ENCODE measurements at places on chromosomes 2 and 18. TPM values are rescaled to one million over a fixed set of nuclear protein-coding genes. Genes with fewer than 3 reads are reported as not detected.

GRCh38 chr2:228064024-228064423 is 117.5 kb downstream of the SPHKAP start:
- no peak for DNase-seq

DNA sequence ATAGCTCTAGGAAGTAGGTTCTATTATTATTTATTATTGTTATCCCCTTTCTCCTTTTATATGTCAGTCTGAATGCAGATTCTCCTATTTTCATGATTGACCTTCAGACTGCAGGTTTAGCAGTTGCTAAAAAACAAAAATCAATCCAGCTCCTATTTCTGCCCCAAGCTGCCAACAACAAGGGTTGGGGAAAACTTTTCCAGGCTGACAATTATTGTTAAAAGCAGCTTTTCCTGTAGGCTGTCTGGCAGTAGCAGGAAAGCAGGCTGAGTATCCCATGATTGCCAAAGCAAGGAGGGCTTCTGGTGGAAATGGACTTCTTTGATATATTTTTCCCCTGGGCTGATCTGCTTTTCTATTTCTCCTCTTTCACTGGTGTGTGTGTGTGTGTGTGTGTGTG is 78.0 kb upstream of the CTLA4 start:
- DNase-seq, result no peak

The FABP1 gene
- not detected for total RNA-seq

The CCDC138 gene
- total RNA-seq, result 0.29 TPM

DNA sequence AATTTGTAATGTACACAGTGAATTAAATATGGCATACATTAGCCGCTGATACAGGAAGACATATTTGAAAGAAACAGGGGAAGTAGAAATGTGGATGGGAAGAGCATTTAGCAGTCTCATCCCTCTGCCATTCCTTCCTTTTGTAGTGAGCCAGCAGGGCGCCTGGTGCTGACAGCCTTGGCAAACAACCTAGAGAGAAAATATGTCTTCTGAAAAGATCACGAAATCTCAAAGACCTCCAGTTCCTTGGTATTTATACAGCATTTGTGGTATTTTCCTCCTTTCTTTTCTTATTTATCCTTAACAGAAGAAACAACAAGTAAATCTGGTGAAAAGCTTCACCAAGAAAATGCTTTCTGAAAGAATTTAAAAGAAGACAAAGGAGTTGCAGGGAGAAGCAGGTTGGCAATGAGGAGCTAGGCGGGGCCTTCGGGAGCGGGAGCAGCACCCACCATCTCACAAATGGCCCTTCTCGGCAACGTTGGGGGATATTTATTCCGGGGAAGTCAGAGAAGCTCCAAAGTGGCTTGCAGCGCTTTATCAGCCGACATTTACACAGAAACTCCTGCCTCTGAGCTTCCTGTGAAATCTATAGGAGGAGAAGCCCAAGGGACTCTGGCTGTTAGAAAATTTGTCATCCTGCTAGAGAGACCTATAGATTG is 406.1 kb upstream of the NRP2 start:
- no peak for DNase-seq

GRCh38 chr18:4638680-4639079 is 183.6 kb upstream of the DLGAP1 start:
- no peak for DNase-seq

GRCh38 chr2:231563378-231563961 is 29.2 kb upstream of the TEX44 start:
- peak; percentile 33 for DNase-seq

DNA sequence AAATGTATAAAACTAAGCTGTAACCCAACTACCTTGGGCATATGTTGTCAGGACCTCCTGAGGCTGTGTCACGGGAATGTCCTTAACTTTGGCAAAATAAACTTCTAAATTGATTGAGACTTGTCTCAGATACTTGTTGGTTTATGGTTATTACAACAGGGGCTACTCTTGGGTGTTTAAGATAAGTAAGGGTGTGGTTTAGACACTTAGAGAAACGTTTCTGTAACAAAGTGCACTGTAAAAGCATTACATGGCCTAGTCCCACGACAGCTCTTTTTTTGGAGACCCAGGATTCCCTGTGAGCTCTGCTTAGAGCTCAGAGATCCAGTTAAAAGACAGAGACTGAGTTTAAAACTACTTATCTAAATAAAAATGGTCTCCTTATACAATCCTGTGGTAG is 32.3 kb upstream of the LIPG start:
- no peak for DNase-seq

DNA sequence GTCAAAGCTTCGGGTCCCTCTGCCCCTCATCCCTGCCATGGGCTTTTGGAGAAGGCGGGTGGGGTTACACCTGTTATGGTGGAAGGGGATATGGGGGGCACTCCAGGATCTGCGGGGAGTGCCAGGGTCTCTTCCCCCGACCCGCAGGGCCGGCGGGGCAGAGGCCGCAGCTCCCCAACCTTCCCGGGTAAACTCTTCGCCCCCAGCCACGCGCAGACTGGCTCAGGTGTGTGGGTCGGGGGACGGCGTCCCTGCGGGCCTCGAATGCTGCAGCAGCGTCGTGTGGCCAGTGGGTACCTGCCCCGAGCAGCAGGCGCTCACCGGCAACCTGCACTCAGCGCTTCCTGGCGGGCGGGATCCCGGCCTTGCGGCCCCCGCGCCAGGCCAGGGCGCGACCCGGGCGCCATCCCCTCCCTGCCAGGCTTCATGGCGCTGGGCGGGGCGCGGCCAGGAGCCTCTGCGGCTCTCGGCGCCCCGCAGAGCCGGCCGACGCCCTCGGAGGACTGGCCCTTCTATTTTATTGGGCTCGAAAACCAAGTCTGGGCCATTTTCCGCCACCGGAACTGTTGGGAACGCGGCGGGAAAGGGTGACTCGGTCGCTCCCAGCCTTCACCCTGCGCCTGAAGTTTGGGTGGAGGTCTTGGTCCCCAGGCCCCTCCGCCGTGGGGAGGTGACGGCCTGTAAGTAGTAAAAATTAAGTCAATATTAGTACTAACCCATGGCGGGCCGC is 4.5 kb downstream of the GBX2 start:
- DNase-seq, result no peak

GRCh38 chr2:163771596-163771995 is 35.8 kb upstream of the FIGN start:
- no peak for DNase-seq

DNA sequence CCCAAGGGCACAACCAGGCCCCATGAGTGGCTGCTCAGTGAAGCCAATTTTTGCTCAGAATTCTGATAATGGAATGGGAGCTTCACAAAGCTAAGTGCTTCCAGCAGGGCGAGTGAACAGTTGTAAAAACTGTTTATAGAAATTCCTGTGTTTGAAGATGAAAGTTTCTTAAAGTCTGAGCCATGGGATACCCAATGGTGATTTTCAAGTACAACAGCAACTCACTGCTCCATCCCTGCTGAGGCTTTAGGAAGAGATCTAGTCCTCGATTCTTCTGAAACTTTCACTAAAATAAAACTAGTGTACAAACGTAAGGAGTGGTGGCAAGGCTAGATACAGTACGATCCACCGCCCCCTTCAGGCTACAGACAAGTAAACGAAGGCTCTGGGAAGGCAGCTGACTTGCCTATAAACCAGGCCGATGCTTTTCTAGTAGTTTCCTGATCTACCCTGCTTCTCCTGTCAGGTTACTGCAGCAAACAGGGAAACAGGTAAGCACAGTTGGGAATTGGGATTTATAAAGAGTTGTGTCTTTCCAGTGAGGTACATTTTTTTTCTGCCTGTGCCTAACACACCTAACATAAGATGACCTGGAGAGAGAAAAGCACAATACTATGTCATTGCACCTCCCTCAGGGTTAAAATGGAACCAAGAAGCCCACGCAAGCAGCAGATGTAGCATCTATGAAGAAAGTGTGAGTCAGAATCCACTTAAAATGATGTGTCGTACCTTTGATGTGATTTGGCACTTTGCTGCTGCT is 108.7 kb downstream of the UXS1 start:
- peak; percentile 73 for DNase-seq

The PSD4 gene
- 73.5 TPM for total RNA-seq

- no peak for DNase-seq
These were observed 62.9 kb downstream of the MEMO1 start for GRCh38 chr2:31947871-31948270.

GRCh38 chr2:169320561-169320960 is 41.8 kb downstream of the LRP2 start:
- no peak for DNase-seq

DNA sequence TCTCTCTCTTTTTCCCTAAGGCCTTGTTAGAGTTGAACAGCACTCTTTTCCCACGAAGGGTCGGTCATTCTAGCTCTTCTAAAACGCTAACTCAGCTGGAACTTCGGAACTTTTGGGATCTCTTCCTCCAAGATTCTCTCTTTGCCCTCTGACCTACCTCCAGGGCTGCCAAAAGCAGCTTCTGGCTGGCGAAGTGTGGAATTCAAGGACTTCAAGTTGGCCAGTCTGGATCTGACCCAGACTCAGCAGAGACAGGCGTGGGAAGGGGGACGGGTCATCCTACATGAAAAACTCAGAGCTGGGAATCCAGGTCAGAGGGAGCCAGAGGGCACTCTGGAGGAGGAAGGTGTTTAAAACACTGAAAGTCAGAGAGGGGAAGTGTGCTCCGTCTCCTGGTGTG is 305.5 kb upstream of the HDAC4 start:
- no peak for DNase-seq

The GAD1 gene
- total RNA-seq, result not detected

The ITGB6 gene
- total RNA-seq, result 49.6 TPM

DNA sequence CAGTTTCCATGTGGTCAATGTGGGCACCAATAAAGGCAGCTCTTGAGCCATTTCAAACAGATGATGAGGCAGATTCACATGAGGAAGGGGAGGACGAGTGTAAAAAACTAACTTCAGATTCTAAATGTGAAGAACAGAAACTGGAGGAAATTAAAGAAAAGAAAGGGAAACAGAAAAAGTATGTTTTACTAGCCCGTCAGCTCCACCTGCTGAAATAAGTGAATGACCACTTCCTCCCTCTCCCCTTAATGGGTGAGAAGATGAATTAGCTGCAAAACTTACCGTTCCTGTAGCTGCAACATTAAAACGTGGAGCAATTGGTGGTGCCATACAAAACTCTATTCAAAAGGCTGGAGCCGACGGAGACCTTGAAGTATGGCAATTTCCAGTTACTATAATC is 203.5 kb downstream of the UXS1 start:
- DNase-seq, result no peak

The TRIB2 gene
- total RNA-seq, result 226 TPM

- no peak for DNase-seq
These were observed 593.9 kb downstream of the NYAP2 start for GRCh38 chr2:225993430-225993829.

The IL1RL2 gene
- 2.9 TPM for total RNA-seq

DNA sequence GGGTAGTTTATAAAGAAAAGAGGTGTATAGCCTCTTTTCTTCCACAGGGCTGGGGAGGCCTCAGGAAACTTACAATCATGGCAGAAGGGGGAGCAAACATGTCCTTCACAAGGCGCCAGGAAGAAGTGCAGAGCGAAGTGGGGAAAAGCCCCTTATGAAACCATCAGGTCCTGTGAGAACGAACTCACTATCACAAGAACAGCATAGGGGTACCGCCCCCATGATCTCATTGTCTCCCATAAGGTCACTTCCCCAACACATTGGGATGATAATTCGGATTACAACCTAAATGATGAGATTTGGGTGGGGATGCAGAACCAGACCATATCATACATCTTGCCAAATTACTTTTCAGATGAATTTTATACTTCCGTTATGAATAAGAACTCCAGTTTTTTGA is 32.4 kb downstream of the RALB start:
- no peak for DNase-seq

GRCh38 chr2:241895712-241896641 is 26.4 kb downstream of the RTP5 start:
- peak; percentile 27 for DNase-seq

The C2orf72 gene
- total RNA-seq, result 8.1 TPM

- no peak for DNase-seq
These were observed 876.2 kb upstream of the POU3F3 start for GRCh38 chr2:103977668-103978067.

GRCh38 chr2:39620067-39620466 is 45.6 kb upstream of the TMEM178A start:
- peak; percentile 56 for DNase-seq

GRCh38 chr18:49167084-49167483 is 216.3 kb upstream of the SMAD7 start:
- DNase-seq, result no peak

- DNase-seq, result peak; percentile 57
These were observed 401.2 kb downstream of the GALR1 start for GRCh38 chr18:77650799-77651385.

DNA sequence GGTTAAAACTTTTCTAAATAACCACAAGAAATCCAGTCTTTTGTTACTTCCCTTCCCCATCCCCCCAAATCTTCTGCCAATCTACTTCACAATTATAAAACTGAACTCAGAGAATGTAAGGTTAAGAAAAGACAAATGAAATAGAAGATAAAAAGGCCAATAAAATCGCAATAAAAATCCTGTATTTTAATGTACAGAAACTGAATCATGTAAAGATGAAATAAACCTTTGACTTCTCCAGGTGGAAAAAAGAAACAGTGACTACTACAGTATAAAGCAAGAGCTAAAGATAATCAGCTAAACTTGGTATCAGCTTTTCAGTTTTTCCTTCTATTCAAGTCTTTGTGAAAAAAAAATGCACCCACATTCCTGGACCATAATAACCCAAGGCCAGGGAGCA is 1.7 kb downstream of the SYT4 start:
- no peak for DNase-seq

- DNase-seq, result no peak
These were observed 241.5 kb downstream of the SATB2 start for GRCh38 chr2:199216253-199216652.

- DNase-seq, result no peak
These were observed 7.3 kb upstream of the ARHGAP15 start for GRCh38 chr2:143121957-143122356.

- no peak for DNase-seq
These were observed 14.3 kb downstream of the EPB41L3 start for GRCh38 chr18:5529471-5529870.
